ENCODE measurements at places on chromosomes 5 and 9.

GRCh38 chr5:57841676-57842363, 359.2 kb upstream of the ACTBL2 start:
- DNase-seq, result no peak

- DNase-seq, result peak; percentile 9
Observed at GRCh38 chr9:35828716-35829083, at the start of gene FAM221B. FAM221B (minus strand) TSS chr9:35828732; CDS start chr9:35826161, 2,571 bp downstream.

DNA sequence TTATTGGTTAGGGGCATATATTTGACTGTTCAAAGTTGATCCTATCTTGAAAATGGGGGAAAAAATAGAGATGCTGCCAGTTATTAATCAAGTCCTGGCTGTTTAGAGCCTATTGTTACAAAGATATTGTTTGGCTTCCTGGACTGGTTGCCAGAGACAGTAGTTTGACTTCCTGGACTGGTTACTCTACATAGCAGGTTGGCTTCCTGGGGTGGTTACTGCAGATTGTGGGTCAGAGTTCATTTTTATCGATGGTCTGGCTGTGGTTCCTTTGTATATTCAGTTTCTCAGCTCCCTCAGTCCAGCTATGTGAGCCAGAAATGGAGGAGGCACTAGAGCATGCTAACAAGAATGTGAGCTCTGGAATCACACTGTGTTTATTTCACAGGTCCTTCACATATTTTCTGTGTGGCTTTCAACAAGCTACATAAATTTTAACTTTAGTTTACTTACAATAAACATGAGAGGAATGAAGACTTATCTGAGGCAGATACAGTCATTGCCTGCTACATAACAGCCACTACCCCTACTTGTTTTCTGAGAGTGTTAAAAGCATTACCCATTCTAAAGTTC, 137.6 kb downstream of the TRPM3 start:
- no peak for DNase-seq

- DNase-seq, result no peak
Observed at GRCh38 chr5:112279082-112279481, 140.0 kb downstream of the EPB41L4A start.

GRCh38 chr5:158876263-158876942, 223.3 kb downstream of the EBF1 start:
- no peak for DNase-seq

GRCh38 chr9:124626276-124626675, 119.1 kb upstream of the NR5A1 start:
- no peak for DNase-seq

- no peak for DNase-seq
Observed at GRCh38 chr5:98630621-98631020, 142.8 kb upstream of the RGMB start.

- DNase-seq, result no peak
Observed at GRCh38 chr5:103098993-103099392, 20.9 kb downstream of the GIN1 start.

Data from HEK293T (cell line).